ENCODE measurements at places on chromosomes 12 and 14.
A peak's percentile ranks its signal among the peaks of the same experiment; 100 is the strongest.

- DNase-seq = no peak
Measured at GRCh38 chr12:91009319-91009950, 4.7 kb upstream of the EPYC start.

- no peak for DNase-seq
Measured at GRCh38 chr12:108822497-108823205, 34.7 kb downstream of the SSH1 start.

GRCh38 chr14:72024043-72024407 is 91.8 kb downstream of the RGS6 start:
- DNase-seq = no peak

DNA sequence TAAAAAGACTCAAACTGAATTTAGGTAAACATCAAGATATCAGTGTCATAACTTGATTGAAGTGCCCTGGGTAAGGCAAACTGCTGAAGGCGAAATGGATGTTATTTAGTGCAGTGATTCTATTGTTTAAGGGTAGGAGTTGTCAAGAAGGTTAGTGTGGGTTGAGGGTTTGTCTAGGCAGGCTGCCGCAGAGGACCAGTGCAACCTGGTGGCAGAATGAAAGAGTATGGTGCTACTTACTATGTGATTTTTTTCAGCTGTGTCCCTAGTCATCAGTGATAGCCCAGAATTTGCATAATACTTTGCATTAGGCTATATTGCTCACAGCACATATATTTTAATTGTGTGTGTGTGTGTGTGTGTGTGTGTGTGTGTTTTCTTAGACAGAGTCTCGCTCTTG is 1127.0 kb downstream of the GALC start:
- DNase-seq = no peak

- no peak for DNase-seq
Measured at GRCh38 chr12:129552996-129553750, 350.7 kb downstream of the TMEM132D start.

GRCh38 chr12:12745576-12746211 is 28.5 kb downstream of the CDKN1B start:
- no peak for DNase-seq

DNA sequence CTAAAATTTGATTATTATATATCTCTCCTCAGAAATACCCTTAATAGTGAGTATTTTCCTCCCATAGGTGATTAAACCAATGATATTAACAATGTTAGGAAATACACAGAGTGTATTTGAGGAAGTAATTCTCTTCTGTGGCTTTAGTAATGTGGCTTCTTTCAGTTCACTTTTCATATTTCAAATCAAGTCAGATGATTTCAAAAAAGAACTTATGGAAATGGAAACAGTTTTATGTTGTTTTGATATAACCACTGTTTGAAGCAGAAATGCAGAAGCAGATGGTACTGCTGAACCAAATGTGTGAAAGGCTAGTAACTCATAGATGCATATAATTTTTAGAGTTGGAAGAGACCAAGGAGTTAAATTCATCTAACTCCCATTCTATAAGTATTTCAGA is 1.9 kb upstream of the GPR33 start:
- DNase-seq = no peak

- no peak for DNase-seq
Measured at GRCh38 chr12:121252712-121253345, 42.9 kb downstream of the P2RX4 start.

DNA sequence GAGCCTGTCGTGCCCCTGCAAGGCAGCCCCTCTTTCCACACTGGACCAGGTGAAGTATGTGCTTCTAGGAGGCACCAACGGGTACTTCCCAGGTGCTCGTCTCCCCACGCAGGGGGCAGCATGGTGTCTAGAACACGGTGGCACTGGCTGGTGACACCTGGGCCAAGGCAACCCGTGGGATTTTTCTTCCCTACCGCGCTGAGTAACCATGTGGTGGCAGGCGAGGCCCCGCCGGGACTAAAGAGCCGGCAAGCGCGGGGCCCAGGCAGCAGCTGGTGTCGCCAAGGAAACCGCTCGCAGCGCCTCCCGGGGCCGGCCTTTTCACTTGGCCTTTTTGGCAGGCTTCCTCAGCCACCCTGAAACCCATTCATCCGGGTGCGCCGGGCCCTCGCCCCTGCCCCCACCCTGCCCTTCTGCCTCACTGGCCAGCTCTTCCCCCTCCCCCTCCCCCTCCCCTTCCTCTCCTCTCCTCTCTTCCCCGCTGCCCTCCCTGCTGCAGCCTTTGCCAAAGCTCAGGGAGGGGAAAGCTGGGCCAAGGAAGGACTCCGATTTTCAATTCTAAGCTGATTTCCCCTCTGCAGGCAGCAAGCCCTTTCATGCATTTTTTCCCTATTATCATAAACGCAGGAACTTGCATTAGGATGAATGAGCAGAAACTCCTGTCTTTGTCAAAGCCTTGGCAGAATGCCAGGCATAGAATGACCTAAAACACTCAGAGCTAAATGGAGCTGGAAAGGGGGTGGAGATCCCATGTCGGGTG is 81.2 kb downstream of the IRF2BPL start:
- peak; percentile 96 for DNase-seq

DNA sequence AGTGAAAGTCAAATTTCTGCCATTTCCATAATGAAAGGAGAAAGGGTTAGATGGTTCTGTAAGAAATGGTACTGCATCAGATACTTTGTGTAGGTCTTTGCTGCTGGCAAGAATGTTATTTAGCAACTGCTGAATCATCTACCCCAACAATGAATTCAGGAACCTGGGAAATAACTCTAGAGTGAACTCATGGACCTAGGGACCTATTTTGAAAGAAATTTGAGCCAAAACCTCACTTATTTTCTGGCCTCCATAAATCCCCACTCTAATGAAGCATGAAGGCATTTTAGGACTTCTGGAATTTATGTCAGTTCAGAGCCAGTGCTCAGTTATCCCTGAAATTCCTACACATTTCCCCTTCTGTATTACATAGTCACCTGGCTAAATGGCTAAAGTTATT is 50.9 kb upstream of the CPNE8 start:
- DNase-seq = no peak

- DNase-seq = no peak
Measured at GRCh38 chr12:4287325-4288211, 14.0 kb downstream of the CCND2 start.

- DNase-seq = no peak
Measured at GRCh38 chr14:69081271-69081670, 71.6 kb downstream of the DCAF5 start.

All from NCI-H1436 treated with DMSO at 0.1 percent for 48 hours (cell line).